ENCODE measurements at places on chromosomes 16 and 17.

DNA sequence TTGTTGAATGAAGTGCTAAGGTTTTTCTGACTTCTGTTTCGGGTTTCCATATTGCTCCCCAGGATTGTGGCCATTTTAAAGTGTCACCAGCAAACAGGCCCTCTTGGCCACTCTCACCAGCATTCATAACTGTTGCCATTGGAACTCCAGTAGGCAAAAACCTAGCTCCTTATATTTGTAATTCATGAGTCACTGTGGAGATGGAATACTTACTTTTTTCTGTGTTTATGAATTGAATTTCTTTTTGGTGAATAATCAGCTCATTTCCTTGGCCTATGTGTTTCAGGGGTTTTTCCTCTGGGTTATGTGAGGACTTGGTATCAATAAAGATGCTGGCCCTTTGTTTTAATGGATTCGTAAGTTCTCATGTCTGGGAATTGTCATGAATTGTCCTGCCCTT lies 255.1 kb downstream of the SNX29 start:
- H3K36me3 ChIP-seq: no peaks in the 10 kb centered on the region
- H3K27me3 ChIP-seq: no peaks in the 10 kb centered on the region
- H3K4me3 ChIP-seq: no peak overlapping the region
- no peaks in the 10 kb centered on the region for H3K4me1 ChIP-seq
- H3K27ac ChIP-seq: no peak overlapping the region

- peaks cover 15% of the 10 kb centered on the region for H3K4me1 ChIP-seq
- H3K27me3 ChIP-seq: peaks cover 7% of the 10 kb centered on the region
- H3K27ac ChIP-seq: no peak overlapping the region
- H3K36me3 ChIP-seq: peaks cover 3% of the 10 kb centered on the region
Measured at GRCh38 chr17:63986821-63987220, 11.3 kb upstream of the PRR29 start.

DNA sequence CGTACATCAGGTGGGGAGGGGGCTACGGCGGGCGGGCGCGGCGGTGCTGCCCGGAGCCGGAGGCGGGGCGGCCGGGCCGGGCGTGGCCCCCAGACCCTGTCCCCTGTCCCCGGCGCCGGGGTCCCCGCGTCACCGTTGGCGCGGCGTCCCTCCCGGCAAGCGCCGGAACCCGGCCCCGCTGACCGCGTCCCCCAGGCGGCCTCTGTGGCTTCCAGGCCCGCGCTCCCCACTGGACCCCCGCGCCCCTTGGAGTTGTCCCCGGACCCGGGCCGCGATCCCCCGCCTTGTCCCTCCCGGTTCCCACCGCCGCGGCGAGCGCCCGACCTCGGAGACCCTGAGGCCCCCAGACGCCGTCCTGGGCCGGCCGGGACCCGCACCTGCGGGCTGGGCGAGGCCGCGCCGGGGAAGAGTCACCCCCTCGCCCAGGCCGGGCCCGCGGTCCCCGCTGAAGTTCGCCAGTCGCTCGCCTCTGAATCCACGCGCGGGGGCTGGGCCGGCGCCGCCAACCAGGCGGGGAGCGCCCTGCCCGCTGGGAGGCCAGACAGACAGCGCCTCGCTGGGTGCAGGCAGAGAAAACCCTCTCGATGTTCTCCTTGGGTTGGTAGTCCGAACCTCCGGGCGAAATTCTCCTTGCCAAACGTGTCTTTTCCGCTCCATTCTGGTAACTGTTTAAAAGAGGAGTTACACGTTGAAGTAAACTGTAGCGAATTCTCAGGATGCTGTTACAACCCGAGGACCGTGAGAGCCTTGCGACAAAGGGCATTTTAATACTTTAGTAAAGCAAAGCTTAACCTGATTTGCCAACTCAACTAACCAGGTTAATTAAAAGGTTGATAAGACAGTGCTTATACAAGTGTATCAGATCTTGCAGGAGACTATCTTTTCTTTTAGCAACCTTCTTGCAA lies 761 bp downstream of the GAN start:
- peaks cover 1% of the 10 kb centered on the region for H3K27me3 ChIP-seq
- peaks cover 30% of the 10 kb centered on the region for H3K4me1 ChIP-seq
- peak overlapping the region; percentile 63 for H3K27ac ChIP-seq
- peak overlapping the region; percentile 83 for H3K4me3 ChIP-seq
- DNase-seq: peak; percentile 65
- H3K36me3 ChIP-seq: peaks cover 7% of the 10 kb centered on the region

- no peaks in the 10 kb centered on the region for H3K36me3 ChIP-seq
- H3K27me3 ChIP-seq: peaks cover 50% of the 10 kb centered on the region
- H3K4me1 ChIP-seq: peaks cover 8% of the 10 kb centered on the region
- no peak for DNase-seq
- peak overlapping the region; percentile 41 for H3K4me3 ChIP-seq
Measured at GRCh38 chr16:31009894-31010584, 399 bp downstream of the STX1B start.

- H3K27ac ChIP-seq: no peak within 1 kb of the TSS
- H3K27me3 ChIP-seq: peaks cover 36% of the 10 kb centered on the region
- H3K4me1 ChIP-seq: peaks cover 9% of the 10 kb centered on the region
- H3K36me3 ChIP-seq: no peaks in the 10 kb centered on the region
- DNase-seq: peak; percentile 93
Measured at GRCh38 chr17:76868176-76868668, at the start of gene MGAT5B. Gene MGAT5B (plus strand): TSS chr17:76868404. CDS start chr17:76869030, 626 bp downstream.

GRCh38 chr16:89020068-89020924 lies 43.3 kb upstream of the CBFA2T3 start:
- no peak overlapping the region for H3K27ac ChIP-seq

GRCh38 chr17:72725433-72726068 lies 366.9 kb downstream of the SLC39A11 start:
- H3K4me1 ChIP-seq: peaks cover 41% of the 10 kb centered on the region
- peaks cover 4% of the 10 kb centered on the region for H3K27me3 ChIP-seq
- H3K27ac ChIP-seq: peak overlapping the region; percentile 86
- H3K36me3 ChIP-seq: no peaks in the 10 kb centered on the region
- peak; percentile 66 for DNase-seq
- no peak overlapping the region for H3K4me3 ChIP-seq

DNA sequence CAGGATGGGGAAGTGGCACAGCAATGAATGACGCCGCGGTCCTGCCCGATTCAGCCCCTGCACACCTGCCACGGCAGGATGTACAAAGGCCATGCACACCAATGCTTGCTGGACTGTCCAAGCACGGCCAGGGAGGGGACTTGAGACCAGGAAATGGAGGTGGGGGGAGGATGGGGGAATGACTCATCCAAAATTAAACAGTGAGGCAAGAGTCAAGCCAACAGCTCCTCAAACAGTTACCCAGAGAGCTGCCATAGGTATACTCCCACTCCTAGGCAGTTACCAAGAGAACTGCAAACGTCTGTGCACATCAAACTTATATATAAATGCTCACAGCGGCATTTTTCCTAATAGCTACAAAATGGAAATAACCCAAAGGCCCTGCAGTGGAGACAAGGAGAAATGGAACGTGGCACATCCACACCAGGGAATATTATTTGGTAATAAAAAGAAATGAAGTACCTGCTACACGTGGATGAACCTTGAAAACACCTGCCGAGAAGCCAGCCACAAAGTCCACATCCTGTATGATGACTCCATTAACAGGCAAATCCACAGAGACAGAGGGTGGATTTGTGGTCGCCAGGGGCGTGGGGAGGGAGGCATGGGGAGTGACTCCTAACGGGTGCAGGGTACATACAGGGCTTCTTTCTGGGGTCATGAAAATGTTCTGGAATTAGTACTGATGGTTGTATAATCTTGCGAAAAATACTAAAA lies 54.1 kb downstream of the VAC14 start:
- peak; percentile 52 for DNase-seq
- H3K27me3 ChIP-seq: no peaks in the 10 kb centered on the region
- peak overlapping the region; percentile 86 for H3K27ac ChIP-seq

DNA sequence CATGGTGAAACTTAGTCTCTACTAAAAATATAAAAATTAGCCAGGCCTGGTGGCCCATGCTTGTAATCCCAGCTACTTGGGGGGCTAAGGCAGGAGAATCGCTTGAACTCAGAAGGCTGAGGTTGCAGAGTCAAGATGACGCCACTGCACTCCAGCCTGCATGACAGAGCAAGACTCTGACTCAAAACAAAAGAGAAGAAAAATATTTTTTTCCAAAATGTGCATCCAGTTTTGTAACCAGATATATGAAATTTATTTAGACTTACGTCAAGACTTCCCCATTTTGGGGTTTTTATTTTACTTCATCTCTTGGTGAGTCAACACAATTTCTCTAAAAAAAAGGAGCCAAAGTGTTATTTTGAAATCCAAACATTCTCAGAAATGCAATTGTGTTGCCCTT lies 5.5 kb upstream of the TM4SF5 start:
- H3K27me3 ChIP-seq: peaks cover 23% of the 10 kb centered on the region
- H3K4me3 ChIP-seq: no peak overlapping the region
- H3K27ac ChIP-seq: no peak overlapping the region
- DNase-seq: no peak

DNA sequence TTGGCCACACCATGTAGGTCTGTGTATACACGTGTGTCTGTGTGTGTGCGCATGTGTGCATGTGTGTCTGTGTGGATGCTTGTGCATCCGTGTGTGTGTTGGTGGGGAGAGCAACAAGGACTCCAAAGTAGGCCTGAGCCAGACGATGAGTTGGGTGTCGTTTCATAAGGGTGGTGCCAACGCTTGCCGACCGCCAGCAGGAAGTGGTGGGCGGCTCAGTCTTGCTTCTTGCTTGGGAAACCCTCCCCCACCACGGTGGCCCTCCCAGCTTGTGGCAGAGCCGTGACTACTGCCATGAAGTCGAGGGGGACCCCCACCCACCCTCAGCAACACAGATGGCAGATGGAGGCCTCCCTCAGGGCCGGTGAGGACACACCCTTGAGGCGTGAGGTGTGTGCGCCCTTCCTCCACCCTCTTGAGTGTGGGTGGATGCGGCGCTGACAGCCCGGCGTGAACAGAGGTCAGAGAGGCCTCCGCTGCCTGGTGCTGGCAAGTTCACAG lies 17.5 kb downstream of the SBK1 start:
- H3K36me3 ChIP-seq: peaks cover 17% of the 10 kb centered on the region
- H3K27me3 ChIP-seq: no peaks in the 10 kb centered on the region
- peaks cover 32% of the 10 kb centered on the region for H3K4me1 ChIP-seq
- H3K27ac ChIP-seq: peak overlapping the region; percentile 94
- DNase-seq: peak; percentile 81
- peak overlapping the region; percentile 48 for H3K4me3 ChIP-seq

DNA sequence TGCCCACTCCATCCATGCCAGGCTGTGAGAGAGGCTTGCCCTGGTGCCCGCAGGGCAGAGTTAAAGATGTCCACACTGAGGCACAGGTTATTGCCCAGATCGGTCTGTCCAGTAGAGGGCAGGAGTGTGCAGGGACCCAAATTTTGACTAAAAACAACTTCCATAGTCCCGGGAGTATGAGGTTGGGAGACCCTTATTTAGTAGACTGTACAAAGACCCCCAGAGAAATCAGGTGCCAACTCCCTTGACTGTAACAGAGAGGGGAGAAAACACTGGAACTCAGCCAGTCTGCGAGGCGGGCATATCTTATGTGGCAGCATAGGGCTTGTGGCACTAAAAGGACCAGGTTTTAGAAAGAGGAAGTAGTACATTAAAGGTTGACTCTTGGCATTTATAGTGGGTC lies 43.4 kb downstream of the HNF1B start:
- no peaks in the 10 kb centered on the region for H3K36me3 ChIP-seq
- H3K4me3 ChIP-seq: peak overlapping the region; percentile 12
- H3K4me1 ChIP-seq: peaks cover 12% of the 10 kb centered on the region

DNA sequence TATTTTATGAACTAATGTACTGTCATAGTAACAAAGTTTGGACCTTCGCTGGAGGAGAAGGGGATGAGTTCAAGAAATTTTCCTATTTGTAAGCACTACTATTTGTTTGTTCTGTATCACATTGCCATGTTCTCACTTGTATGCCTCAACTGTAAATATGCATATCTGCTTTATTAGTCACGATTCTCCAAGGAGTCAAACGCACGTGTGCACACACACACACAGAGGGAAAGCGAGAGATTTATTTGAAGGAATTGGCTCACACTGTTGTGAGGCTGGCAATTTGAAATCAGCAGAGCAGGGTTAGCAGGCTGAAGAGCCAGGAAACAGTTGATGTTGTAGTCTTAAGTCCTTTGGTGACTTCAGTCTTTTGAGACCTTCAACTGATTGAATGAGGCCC lies 24.9 kb upstream of the MYH2 start:
- DNase-seq: no peak
- no peaks in the 10 kb centered on the region for H3K36me3 ChIP-seq
- no peak overlapping the region for H3K4me3 ChIP-seq
- H3K27me3 ChIP-seq: peaks cover 3% of the 10 kb centered on the region
- no peaks in the 10 kb centered on the region for H3K4me1 ChIP-seq

- H3K4me3 ChIP-seq: no peak overlapping the region
- H3K27ac ChIP-seq: no peak overlapping the region
- peaks cover 19% of the 10 kb centered on the region for H3K4me1 ChIP-seq
- no peak for DNase-seq
Measured at GRCh38 chr17:17921192-17922069, 50.8 kb downstream of the TOM1L2 start.

GRCh38 chr16:14186007-14186794 lies 115.1 kb downstream of the MRTFB start:
- H3K27me3 ChIP-seq: no peaks in the 10 kb centered on the region
- H3K4me3 ChIP-seq: no peak overlapping the region
- no peak overlapping the region for H3K27ac ChIP-seq
- peaks cover 4% of the 10 kb centered on the region for H3K4me1 ChIP-seq

- no peak overlapping the region for H3K4me3 ChIP-seq
- H3K27me3 ChIP-seq: no peaks in the 10 kb centered on the region
- H3K27ac ChIP-seq: no peak overlapping the region
- no peaks in the 10 kb centered on the region for H3K36me3 ChIP-seq
- no peak for DNase-seq
Measured at GRCh38 chr16:55280587-55280986, 43.4 kb upstream of the IRX6 start.

DNA sequence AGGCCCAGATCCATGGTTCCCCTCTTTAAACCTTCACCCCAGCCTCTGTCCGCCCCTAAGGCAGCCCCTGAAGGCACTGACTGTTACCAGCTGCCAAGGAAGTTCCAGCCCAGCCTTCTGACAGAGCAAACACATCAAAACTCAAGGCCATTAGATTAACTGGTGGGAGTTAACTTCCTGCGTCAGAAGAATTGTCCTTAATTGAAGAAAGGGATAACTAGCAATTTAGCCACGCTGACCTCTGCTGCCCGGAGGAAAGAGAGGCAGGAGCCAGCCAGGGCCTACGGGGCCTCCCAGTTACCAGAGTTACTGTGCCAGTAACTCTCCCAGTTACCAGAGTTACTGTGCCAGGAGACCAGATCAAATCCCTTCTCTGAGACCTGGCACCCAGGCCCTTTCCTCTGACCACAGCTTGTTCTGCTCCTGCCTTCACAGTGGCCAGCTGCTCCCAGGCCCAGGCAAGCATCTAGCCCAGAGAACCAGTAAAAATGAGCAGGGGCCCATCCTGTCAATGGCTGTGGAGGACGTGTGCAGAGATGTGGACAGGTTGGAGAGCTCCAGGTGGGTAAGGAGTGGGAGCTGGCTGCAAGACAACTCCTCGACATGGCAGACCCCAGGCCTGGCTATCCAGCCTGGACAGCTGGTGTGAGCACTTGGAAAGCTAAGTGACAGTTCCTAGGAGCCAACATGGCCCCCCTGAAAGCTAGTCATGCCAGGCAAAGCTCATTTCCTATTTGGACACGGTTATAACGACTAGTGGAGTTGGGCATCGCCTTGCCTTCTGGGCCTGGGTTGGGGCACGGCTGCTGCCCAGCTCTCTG lies 2.8 kb upstream of the PITPNM3 start:
- no peaks in the 10 kb centered on the region for H3K36me3 ChIP-seq
- H3K27ac ChIP-seq: no peak overlapping the region
- no peak for DNase-seq
- peaks cover 45% of the 10 kb centered on the region for H3K27me3 ChIP-seq
- peaks cover 1% of the 10 kb centered on the region for H3K4me1 ChIP-seq
- no peak overlapping the region for H3K4me3 ChIP-seq

- no peak for DNase-seq
- peaks cover 5% of the 10 kb centered on the region for H3K4me1 ChIP-seq
- H3K36me3 ChIP-seq: peaks cover 8% of the 10 kb centered on the region
- H3K27ac ChIP-seq: no peak overlapping the region
- H3K4me3 ChIP-seq: no peak overlapping the region
- H3K27me3 ChIP-seq: no peaks in the 10 kb centered on the region
Measured at GRCh38 chr16:69867784-69868560, 83.2 kb upstream of the CLEC18A start.

All from activated naive CD8-positive, alpha-beta T cell treated with anti-CD3 and anti-CD28 coated beads, Interleukin-2, amount 10 ng/mL, durations not matched to agents 7 days and 5 days (primary cell).